Stimulated activated CD4-positive, alpha-beta T cell treated with anti-CD3 and anti-CD28 coated beads, TNF-alpha, amount 100 ng/mL, for 4 hours (primary cell): ENCODE measurements at places on chromosomes 2 and 18.

DNA sequence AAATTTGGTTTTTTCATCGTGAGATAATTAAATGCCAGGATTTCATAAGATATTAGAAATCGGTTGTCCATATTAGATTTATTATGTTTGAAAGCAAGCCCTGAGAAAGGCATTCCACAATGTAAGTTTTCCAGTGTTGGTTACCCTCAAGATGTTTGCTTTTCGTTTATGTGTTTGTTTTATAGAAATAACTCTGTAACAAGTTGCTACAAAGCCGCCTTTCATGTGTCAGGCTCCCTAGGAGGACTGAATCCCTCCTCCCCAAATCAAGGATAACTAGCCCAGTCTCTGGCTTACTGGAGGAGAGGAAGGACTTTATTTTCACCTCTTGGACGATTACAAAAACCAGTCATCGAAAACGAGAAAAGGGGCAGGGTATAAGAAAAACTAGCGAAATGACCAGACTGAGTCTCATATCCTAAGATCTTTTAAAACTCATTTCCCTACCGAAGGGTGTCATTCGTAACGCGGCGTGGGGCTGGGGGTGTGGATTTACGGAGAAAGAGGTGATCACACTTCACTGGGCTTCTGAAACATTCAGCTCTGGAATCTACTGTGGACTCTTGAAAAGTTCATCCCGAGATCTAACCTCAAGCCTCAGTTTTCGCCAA is 1.0 kb upstream of the PEX13 start:
- peak; percentile 1 for DNase-seq

GRCh38 chr18:13464432-13465123 is 246.0 kb downstream of the LDLRAD4 start:
- peak; percentile 5 for DNase-seq

DNA sequence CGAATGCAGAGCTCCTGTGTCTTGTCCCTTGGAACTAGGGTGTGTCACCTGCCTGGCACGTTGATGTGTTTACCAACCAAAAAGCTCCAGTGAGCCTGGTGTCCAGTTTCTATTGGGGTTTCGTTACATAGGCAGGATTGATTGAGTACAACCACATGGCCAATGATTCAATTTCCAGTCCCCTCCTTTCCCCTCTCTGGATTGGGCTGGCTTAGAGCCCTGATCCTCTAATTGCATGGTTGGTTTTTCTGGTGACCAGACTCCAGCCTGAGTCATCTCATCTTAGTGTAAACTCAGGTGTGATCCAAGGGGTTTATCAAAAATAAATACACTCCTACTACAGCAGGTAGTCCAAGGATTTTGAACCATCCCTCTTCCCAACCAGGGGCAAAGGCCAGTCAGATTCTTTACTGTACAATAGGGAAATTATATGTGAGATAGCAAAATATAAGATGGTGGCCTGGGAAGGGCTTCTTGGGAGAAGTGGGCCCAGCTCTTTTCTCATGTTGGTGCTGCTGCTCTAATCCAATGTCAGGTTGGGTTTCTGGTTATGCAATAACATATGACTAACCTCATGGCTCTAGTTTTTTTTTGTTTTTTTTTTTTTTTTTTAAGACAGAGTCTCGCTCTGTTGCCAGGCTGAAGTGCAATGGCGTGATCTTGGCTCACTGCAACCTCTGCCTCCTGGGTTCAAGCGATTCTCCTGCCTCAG is 64.7 kb upstream of the MGAT5 start:
- DNase-seq, result no peak

GRCh38 chr2:38266382-38267061 is 110.6 kb downstream of the ATL2 start:
- DNase-seq, result no peak

- no peak for DNase-seq
Measured at GRCh38 chr2:176496761-176497160, 227.5 kb downstream of the MTX2 start.

DNA sequence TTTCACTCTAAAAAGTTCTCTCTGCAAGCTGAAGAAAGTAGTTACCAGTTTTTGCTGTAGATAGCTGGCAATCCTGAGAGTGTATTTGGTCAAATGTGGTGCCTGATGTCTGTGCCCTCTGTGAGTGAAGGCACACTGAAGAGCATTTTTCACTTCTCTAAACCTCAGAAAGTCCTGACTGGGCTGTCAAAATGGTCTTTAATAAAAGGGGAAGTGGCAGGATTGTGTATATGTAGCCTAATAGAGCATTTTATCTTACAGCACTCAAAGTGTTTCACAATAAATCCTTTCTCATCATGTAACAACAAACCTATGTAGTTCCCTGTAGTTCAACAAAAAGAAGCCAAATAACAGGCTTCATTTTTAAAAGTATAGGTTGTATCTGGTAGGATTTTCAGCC is 1552.3 kb upstream of the SLC39A10 start:
- no peak for DNase-seq

DNA sequence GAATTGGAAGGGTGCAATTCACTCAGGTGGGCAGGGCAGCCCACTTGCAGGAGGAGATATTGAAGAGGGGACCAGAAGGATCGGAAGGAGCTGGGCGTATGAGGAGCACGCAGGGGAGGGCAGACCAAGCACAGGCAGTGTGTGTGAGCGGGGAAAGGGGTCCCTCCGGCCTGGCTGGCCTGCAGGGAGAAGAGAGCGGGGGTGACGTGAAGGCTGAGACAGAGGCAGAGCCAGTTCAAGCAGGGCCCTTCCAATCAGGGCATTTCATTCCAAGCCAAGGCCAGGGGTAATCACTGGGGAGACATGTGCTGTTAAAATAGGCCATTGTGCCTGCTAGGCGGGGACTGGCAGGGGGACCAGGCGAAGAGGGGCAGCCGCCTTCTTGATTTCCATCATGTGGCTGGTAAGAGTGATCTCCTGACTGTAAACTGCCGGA is 62.2 kb downstream of the ACKR3 start:
- DNase-seq, result no peak

- no peak for DNase-seq
Measured at GRCh38 chr2:33525666-33526065, 49.2 kb downstream of the RASGRP3 start.

- no peak for DNase-seq
Measured at GRCh38 chr2:116924509-116924908, 890.0 kb upstream of the DDX18 start.

GRCh38 chr2:23503682-23504081 is 118.7 kb downstream of the KLHL29 start:
- no peak for DNase-seq

DNA sequence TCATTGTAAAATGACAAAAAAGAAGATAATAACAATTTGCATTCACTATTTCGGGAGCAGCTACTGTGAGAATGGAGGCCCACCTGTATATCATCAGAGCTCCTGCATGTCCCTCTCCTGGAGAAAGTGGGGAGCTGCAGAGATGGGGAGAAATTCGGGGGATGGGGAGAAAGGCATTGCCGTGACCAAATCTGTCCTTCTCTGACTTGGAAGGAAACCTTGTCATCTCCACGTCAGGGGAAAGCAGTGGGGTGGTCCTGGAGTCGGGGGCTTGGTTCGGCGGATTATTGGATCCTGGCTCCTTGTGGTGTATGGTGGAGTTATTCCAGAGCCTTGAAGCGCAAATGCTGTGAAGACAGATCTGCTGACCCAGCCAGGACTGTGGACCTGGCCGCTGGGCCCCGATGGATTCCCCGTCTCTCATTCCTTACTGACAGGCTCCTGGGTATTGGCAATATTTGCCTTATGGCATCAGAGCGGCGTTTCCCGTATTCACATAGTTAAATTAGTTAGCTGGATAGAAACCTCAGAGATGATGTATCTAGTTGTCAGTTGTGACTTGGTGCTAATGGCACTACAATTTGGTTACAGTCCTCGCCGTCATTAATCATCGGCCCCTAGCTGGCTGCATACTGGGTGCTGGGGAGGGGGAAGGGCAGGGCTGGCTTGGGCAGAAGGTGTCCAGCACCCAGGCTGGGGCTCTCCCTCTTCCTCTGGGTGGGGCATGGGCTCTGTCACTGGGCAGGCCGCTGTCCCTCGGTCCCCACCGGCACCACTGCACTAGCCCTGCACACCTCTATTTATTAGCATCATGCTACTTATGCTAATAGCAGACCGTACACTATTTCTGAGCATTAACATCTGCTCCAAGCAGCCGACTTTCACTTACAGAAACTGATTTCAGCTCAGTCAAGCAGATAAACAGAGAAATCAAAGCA is 31.7 kb downstream of the CELF4 start:
- no peak for DNase-seq

- no peak for DNase-seq
Measured at GRCh38 chr2:157857881-157858280, 18.2 kb downstream of the ACVR1 start.

DNA sequence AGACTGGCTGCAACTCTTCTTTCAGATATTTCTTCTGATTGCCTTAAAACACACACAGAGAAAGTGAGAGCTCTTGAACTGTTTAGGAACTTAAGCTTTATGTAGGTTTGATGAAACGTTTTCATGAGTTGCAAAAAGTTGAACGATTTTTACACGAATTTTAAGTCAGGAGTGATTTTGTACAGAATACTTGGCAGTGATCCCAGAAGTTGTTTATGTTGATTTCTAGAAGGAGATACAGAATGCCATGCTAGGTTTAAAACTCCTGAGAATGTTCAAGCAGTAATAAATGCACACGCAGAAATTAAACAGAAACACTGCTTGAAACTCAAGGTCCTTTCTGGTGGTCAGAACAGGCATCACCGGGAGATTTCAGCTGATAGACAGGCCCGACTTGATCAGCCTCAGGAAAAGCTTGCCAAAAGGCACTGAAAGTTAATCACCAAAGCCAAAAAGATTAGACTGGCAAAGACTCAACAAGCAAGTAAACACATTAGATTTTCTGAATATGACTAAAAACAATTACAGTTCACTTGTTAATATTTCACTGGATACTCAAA is 123.1 kb downstream of the SOCS6 start:
- no peak for DNase-seq

DNA sequence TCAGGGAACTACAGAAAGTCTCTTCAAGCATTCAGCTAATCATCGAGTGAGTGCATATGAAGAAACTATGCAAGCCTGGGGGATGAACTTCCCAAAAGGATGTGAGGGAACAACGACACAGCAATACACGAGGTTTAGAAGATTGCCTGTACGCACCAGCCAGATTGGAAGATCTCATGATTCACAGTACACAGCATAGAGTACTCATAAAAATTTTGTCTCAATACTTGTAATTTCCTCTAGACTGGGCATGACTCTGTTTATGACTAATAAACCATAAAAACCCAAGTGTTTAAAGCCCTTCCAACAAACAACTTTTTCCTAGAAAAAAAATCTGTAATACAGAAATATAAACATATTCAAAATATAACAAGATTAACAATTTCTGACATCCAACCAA is 279.7 kb downstream of the KCNJ3 start:
- DNase-seq, result no peak

DNA sequence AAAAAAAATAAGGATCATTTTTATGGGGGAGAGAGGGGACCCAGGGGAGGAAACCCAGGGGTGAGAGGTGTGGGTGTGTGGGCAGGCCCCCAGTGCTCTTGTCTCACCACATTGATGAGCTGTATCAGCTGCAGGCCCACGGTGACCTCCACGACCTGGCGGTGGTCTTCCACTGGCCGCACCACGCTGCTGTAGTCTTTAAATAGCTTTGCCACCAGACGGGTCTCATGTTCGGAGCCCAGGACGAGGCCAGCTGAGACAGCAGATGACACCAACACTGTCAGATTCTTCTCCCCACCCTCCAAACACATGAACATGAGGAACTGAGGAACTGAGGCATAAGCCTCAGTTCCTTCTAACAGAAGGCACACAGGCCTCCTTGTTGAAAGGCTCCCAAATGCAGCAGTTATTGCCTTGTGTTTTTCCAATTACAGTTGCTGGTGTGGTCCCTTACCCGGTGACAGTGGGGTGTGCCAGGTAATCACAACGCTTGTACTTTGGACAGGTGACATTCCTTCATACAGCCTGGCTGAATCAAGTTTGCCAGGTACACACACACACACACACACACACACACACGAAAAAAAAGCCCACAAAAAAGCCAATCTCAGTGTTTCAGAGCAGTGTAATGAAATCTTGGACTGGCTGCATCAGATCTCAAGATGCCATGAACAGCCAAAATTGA is 4.7 kb downstream of the CHRNA1 start:
- DNase-seq, result no peak

DNA sequence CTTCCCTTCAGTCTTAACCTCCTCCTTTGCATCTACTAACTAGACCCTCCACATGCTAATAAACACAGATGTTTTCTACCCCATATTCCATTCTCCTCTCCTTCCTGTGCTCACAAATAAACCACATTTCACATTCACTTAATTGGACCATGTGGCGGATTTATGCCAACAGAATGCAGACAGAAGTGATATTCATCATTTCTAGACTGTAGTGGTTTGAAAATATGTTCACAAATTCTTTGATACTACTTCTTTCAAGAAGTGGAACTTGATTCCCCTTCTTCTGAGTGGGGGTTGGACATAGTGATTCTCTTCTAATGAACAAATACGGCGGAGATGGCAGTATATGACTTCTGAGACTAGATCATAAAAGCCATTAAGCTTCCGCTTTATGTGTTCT is 73.5 kb upstream of the SPTBN1 start:
- DNase-seq, result no peak

GRCh38 chr18:48475635-48476549 is 62.9 kb upstream of the CTIF start:
- DNase-seq, result no peak

- DNase-seq, result no peak
Measured at GRCh38 chr2:239040152-239040761, 192.4 kb downstream of the TWIST2 start.

DNA sequence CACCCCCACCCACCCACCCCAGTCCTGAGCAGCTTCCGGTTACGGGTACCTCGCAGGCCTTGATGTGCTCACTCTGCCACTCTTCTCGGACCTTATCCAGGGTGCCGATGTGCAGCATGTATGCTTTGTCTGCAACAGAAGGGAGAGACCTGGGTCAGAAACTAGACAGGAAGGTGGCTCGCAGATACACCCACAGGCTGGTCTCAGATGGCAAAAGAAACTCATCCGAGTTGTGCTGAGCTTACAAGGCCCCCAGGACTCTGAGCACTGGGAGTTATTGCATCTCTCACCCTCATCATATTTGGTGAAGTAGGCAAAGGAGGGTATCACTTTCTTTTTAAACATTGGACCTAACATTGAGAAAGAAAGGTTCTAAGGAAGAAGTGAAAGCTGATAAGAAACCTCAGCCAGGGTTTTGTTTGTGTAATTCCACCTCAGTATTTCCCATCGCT is 30.6 kb upstream of the EPG5 start:
- peak; percentile 4 for DNase-seq

DNA sequence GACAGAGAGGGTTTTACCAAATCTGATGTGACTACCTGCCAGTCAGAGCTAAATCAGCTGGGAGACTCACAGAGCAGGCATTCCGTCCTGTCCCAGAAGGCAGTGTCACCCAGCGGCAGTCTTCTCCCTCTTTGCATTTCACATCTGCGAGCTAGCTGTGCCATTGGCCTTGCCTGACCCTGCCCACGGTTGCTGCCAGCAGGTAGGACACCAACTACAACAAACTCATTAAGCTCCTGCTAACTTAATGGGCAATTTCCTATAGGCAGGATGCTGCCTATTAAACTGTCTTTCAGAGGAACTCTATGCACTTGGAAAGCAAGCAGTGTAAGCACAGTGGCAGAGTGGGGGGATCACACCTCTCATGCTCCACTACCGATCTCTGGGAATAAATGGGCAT is 116.4 kb upstream of the CAPN13 start:
- DNase-seq, result no peak
